Liver (tissue), 10 donors: ENCODE measurements at places on chromosomes 6 and 20.
A peak's percentile ranks its signal among the peaks of the same experiment; 100 is the strongest.

- DNase-seq: no peak
Measured at GRCh38 chr6:35602133-35602946, 86.4 kb downstream of the FKBP5 start.

DNA sequence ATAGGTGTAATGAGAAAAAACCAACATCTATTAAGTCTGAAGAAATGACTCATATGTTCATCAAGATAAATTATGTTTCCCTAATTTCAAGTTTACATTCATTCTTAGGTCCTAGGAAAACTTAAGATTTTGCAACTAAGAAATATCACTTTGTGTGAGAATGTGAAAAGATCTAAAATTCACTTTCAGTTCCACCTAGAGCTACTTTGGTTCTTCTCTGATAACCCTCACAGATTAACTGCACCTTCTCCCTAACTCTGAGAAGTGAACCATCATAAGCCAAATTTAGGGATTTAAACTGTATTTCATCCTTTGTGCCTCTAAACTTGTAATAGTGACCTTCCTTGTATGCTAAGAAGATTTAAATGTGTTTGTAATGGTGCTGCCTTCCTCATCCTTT, 213.0 kb downstream of the FRK start:
- no peak for DNase-seq

- no peak for DNase-seq
Measured at GRCh38 chr6:108588586-108588985, 27.9 kb downstream of the FOXO3 start.

- DNase-seq: no peak
Measured at GRCh38 chr6:149909701-149910470, 12.0 kb upstream of the RAET1E start.

- no peak for DNase-seq
Measured at GRCh38 chr6:41942067-41942851, 651 bp upstream of the CCND3 start.

GRCh38 chr6:153099636-153100035, 31.4 kb downstream of the RGS17 start:
- DNase-seq: no peak

GRCh38 chr20:9038791-9039535, 29.9 kb upstream of the PLCB4 start:
- no peak for DNase-seq

DNA sequence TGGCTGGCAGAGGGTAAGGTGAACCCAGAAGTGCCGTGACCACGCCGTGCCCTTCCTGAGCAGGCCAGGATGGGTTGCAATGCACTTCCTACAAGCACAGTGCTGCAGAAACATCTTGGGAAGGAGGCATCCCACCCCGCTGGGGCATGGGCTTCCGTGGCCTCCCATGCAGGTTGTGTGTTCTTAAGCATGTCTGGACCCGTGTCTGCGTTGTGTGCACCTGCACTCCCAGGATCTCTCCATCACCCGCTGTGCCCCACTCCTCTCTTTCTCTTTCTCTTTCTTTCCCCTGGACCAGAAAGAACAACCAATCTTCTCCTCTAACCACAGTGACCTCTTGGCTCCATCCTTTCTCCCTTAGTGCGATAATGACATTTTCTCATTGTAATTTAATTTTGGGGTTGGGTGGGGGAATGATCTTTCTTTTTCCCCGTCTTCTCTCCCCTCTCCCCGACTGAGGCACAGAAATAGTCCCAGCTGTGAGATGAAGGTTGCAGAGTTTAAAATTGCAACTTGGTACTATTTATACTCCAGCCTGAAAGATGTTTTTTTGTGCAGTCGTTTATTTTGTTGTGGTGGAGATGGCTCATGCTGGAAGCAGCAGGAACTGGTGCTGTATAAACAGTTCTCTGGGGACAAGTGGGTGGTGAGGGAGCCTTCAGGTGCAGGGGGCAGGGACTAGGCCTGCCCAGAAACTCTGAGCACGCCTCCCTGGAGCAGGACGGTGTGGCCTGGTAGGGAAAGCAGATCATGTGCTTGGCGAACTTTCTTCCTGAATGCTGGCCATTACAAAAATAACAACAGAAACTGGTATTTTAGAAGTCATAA, 20.5 kb downstream of the BCAS4 start:
- DNase-seq: no peak

- no peak for DNase-seq
Measured at GRCh38 chr6:161644521-161644920, 370.7 kb upstream of the AGPAT4 start.

DNA sequence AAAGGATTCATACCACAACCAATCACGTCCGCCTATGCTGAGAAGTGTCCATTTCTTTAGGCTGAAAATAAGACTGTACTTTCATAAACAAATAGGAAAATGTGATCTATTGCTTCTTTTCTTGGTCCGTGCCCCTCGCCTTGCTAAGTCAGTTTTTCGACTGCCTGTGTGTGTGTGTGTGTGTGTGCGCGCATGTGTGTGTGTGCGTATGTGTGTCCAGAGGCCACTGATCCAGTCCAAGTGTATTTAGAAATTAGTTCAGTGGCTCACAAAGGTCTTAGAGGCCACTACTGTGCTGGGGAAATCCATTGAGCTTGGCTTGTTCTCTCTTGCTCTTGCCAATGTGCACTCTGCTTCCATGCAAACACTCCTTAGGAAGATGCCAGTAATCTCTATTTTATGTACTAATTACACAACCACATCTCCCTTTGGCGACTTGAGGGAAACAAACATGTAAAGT, 50.5 kb downstream of the SLC22A23 start:
- DNase-seq: no peak

GRCh38 chr20:53898556-53898931, 171.8 kb downstream of the BCAS1 start:
- no peak for DNase-seq

DNA sequence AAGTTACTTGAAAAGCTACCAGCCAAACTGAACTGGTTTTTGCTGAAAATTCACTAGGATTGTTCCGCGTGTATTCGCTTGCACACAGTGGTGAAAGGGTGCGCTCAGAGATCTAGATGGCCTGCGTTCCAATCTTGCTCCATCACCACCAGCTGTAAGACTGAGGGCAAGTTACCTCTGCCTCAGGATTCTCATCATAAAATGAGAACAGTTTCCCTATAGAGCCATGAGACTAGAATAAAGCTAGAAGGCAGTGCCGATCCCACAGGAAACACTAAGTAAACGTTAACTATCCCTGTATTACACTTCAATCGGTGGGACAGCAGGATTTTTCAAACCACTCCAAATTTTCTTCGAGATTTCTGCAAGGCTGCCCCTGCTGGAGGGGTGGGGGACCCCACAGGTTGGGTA, 838 bp downstream of the AHCY start:
- no peak for DNase-seq

DNA sequence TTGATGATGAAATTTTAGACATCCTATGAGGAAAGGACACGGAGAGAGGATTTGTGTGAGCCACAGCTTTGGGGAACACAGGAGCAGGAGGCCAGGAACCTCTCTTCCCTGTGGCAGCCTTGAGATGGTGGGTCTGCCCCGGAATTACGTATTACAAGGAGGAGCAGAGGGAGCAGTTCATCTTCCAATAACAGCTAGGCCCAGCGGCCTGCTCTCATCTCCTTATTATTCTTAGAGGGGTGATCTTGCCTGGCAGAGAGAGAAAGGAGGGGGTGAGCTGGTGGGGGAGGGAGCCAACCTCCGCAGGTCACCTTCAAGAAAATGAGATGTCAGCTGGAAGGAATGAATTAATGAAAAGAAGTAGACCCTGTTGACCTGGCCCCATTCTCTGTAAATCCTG, 305.8 kb downstream of the LRFN2 start:
- no peak for DNase-seq

DNA sequence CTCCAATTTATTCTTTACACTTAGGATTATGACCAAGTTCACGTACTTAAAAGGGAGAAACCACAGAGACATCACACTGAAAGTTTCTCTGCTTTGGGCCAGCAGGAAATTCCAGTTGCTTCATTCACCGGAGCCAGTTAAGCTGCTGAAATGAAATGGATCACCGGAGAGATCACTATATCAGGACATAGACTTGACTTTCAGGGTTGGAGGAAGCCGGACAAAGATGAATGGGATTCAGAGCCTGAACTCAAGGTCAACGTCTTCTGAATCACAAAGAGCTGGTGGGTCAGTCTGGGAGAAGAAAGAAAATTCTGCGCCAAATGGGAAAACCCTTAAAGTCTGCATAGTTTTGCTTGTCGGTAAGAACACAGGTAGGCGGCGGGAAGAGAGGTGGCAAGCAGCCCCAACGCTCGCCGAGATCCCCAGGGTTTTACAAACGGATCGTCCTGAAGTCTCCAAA, 81.9 kb upstream of the CCDC28A start:
- DNase-seq: no peak

- no peak for DNase-seq
Measured at GRCh38 chr6:118902726-118903125, 8.8 kb downstream of the ASF1A start.

- DNase-seq: peak; percentile 28
Measured at GRCh38 chr20:59824711-59825562, 108.5 kb downstream of the SYCP2 start.
